ENCODE measurements at places on chromosomes 11 and 22.

DNA sequence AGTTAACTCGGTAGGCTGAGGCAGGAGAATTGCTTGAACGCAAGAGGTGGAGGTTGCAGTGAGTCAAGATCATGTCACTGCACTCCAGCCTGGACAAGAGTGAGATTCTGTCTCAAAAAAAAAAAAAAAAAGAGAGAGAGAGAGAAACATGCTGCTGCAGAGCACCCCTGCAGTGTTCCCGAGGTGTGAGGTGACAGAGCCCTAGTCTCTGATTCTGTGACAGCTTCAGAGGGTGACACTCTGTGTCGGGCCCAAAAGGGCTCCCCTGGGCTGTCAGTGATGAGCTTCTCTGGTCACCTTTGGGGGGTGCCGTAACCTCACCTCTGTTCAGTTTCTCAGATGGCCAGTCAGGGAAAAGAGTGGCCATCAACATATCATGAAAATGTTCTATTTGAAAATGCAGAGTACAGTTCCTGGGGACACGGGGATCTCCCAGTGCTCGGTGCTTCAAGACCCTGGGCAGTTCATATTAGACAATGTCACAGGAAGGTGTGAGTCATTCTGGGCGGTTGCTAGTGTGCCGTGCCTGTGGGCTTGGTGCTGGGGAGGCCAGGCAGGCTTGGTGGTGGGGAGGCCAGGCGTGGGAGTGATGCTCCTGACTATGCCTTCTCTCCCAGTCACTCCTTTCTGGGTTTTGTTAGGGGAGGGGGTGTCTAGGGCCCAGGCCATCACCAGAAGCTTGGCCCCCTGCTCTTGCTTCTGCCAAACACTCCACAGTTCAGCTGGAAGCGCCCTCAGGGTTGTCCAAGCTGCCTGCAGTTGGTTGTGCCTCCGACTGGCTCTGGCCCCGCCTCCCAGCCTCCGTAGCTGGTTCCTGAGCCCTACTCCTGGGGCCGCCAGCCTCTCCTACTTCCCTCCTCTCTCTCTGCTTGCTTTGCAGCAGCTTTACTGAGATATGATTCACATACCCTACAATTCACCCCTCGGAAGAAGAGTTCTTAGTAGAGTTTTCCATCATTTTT lies 52.5 kb upstream of the CLDN5 start:
- H3K4me3 ChIP-seq, result no peak overlapping the region
- DNase-seq, result no peak
- no peaks in the 10 kb centered on the region for H3K27me3 ChIP-seq
- H3K27ac ChIP-seq, result no peak overlapping the region

DNA sequence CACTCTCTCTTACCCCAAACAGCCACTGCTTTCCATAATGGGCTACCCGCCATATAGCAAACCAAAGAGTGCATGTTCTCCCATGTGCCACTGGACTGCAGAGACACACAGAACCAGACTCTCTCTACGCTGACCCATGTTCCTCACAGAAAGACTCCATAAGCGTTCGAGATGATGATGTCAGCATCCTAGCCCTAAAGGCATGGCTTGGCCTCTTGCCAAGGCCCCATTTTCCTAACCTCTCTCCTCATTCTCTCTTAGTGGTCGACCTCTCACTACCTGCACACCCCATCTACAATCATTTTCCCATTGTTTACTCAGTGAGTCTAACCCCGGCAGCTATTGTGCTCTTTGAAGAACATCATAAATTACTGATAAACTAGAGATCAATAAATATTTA lies 4.9 kb downstream of the NDUFC2 start:
- H3K4me1 ChIP-seq, result peaks cover 43% of the 10 kb centered on the region
- H3K36me3 ChIP-seq, result no peaks in the 10 kb centered on the region

DNA sequence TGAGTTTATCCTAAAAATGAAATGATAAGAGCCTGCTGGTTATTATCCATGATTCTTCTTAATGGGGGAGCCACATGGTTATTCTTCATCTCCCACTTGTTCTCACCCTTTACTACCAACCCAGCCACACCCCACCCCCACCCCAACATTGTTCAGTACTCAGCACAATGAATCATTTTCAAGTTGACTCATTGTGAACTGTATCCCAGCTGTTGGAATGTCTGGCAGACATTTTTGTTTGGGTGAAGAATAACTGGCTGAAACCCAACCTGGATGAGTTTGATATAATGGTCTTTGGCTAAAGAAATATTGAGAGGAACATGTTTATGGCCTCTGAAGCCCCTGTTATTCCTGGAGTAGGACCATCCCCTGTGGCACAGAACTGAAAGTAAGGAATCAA lies 136.2 kb downstream of the ELP4 start:
- no peaks in the 10 kb centered on the region for H3K27me3 ChIP-seq
- no peak overlapping the region for H3K4me3 ChIP-seq
- H3K36me3 ChIP-seq, result no peaks in the 10 kb centered on the region
- no peaks in the 10 kb centered on the region for H3K4me1 ChIP-seq
- no peak overlapping the region for H3K27ac ChIP-seq

GRCh38 chr11:94129512-94130297 lies 1.1 kb downstream of the PANX1 start:
- no peaks in the 10 kb centered on the region for H3K27me3 ChIP-seq
- DNase-seq, result peak; percentile 48
- peaks cover 12% of the 10 kb centered on the region for H3K4me1 ChIP-seq

DNA sequence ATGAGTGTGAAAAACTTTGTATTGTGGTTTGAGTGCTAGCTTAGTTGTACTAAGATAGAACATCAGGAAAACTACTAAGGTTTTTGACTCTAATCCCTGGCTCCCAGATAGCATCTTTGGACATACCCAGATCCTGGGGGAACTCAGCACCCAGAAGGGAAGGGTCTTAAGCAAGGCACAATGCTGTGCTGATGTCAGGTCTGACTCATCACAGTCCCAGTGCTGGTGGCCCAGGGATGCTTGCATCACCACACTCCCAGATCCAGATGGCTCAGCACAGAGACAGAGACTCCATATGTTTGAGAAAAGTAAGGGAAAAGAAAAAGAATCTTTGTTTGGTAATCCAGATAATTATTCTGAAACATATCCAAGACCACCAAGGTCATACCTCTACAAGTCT lies 18.3 kb upstream of the OR56A3 start:
- H3K27me3 ChIP-seq, result no peaks in the 10 kb centered on the region
- no peaks in the 10 kb centered on the region for H3K4me1 ChIP-seq
- no peak overlapping the region for H3K4me3 ChIP-seq
- no peaks in the 10 kb centered on the region for H3K36me3 ChIP-seq
- no peak overlapping the region for H3K27ac ChIP-seq
- no peak for DNase-seq

DNA sequence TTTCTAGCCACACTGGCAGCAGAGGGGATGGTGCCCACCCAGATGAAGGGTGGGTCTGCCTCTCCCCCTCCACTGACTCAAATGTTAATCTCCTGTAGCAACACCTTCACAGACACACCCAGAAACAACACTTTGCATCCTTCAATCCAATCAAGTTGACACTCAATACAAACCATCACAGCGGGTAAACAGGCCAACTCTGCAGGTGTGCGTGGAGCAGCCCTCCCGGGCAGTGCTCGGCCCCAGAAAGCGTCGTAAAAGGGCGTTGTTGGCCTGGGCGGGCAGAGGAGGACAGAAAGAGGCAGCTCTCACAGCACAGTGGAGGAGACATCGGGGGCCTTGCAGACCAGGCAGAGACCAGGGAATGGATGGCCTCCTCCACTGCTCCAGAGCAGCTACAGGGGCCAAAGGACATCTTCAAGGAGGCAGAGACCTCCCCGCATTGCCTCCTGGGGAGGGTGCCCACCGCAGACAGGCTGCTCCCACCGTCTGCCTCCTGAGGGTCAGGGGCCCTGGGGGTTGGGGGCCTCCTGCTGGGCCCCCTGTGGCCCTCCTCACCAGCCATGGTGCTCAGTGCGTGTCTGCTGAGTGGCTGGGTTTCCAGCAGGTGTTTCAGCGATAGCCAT lies 56.1 kb upstream of the FADD start:
- no peaks in the 10 kb centered on the region for H3K36me3 ChIP-seq
- no peaks in the 10 kb centered on the region for H3K4me1 ChIP-seq
- no peak overlapping the region for H3K4me3 ChIP-seq
- peaks cover 34% of the 10 kb centered on the region for H3K27me3 ChIP-seq
- H3K27ac ChIP-seq, result no peak overlapping the region

- H3K4me3 ChIP-seq, result no peak overlapping the region
- H3K4me1 ChIP-seq, result peaks cover 49% of the 10 kb centered on the region
- no peaks in the 10 kb centered on the region for H3K36me3 ChIP-seq
- H3K27me3 ChIP-seq, result no peaks in the 10 kb centered on the region
- no peak for DNase-seq
- H3K27ac ChIP-seq, result peak overlapping the region; percentile 73
Measured at GRCh38 chr11:12087075-12088004, 23.1 kb upstream of the MICAL2 start.

DNA sequence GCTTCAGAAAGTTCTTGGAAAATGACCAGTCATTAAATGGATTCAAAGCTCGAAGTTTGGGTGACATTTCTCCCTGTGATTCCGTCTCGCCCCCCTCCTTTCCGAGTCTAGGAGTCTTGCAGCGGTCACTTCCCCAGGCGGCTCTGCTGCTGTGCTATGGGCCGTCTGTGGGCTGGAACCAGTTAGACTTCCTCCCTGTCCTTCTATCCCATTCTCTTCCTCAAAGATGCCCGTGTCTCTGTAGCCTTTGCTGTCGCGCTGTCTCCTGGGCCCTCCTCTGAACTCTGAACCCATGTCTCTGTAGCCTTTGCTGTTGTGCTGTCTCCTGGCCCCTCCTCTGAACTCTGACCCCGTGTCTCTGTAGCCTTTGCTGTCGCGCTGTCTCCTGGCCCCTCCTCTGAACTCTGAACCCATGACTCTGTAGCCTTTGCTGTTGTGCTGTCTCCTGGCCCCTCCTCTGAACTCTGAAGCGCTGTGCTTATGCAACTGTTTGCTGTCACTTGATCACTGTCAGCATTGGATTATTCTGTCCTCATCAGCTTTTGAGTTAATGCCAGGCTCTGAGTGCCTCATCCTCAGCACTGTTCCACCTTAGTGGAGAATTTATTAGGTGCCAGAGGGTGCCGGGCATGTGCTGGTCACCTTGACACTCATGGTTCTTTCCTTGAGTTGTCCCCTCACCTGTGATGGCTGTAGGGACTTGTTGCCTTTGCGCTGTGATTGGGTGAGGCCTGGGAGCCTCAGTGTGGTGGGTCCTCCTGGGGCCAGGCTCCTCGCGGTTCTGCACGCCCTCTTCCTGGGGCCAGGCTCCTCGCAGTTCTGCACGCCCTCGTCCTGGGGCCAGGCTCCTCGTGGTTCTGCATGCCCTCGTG lies 173.3 kb downstream of the TBC1D22A start:
- peak overlapping the region; percentile 66 for H3K27ac ChIP-seq
- H3K4me3 ChIP-seq, result no peak overlapping the region
- no peak for DNase-seq
- peaks cover 27% of the 10 kb centered on the region for H3K4me1 ChIP-seq
- H3K36me3 ChIP-seq, result no peaks in the 10 kb centered on the region

DNA sequence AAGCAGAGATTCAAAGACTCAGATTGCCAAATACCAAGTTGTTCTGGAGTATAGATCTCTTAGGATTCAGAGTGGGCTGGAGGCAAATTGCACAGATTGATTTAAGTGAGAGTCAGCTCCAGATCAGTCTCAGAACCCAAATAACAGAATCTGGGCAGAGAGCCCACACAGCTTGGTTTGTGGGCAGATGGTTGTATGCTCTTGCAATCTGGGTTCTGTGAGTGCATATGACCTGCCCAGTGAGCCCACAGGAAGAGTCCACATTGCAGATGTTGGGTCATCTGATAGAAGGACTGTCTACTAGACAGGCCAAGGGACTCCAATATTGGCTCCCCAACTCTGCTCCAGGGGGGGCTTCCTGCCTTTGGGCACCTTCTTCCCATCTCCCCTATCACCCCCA lies 65.9 kb downstream of the ADAMTS15 start:
- H3K4me1 ChIP-seq, result no peaks in the 10 kb centered on the region
- H3K27me3 ChIP-seq, result no peaks in the 10 kb centered on the region
- H3K27ac ChIP-seq, result no peak overlapping the region
- H3K36me3 ChIP-seq, result no peaks in the 10 kb centered on the region

DNA sequence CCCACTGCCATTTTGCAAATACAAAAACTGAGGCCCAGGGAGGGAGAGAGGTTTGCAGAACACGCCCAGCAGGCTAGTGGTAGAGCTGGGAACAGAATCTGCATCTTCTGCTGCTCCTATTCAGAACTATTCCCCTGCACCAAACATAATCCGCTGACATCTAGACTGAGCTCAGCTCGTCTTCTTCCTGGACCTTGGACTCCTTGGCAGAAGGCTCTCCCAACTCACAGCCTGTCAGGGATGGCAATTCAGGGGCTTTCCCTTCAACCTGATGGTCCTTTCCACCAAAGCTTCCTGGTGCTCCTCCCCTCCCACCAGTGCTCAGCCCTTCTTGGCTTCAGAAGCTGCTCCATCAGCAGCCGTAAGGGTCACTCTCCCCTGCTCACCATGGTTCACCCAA lies 9.5 kb upstream of the NPAS4 start:
- no peak for DNase-seq
- no peak overlapping the region for H3K27ac ChIP-seq
- no peaks in the 10 kb centered on the region for H3K27me3 ChIP-seq
- no peak overlapping the region for H3K4me3 ChIP-seq
- no peaks in the 10 kb centered on the region for H3K36me3 ChIP-seq

- H3K36me3 ChIP-seq, result no peaks in the 10 kb centered on the region
- no peak overlapping the region for H3K27ac ChIP-seq
- DNase-seq, result no peak
- no peaks in the 10 kb centered on the region for H3K4me1 ChIP-seq
- H3K27me3 ChIP-seq, result no peaks in the 10 kb centered on the region
Measured at GRCh38 chr11:2041963-2042362, 44.3 kb upstream of the H19 start.

- H3K4me3 ChIP-seq, result peak overlapping the region; percentile 99
- H3K27ac ChIP-seq, result peak overlapping the region; percentile 94
- H3K36me3 ChIP-seq, result no peaks in the 10 kb centered on the region
Measured at GRCh38 chr11:61332281-61332796, 566 bp downstream of the DDB1 start.

GRCh38 chr11:62895501-62895900 lies 14.8 kb downstream of the SLC3A2 start:
- H3K27me3 ChIP-seq, result no peaks in the 10 kb centered on the region
- no peak for DNase-seq
- H3K4me3 ChIP-seq, result no peak overlapping the region
- no peaks in the 10 kb centered on the region for H3K36me3 ChIP-seq
- no peak overlapping the region for H3K27ac ChIP-seq

- no peak for DNase-seq
- H3K4me3 ChIP-seq, result no peak overlapping the region
- H3K27me3 ChIP-seq, result no peaks in the 10 kb centered on the region
- H3K36me3 ChIP-seq, result no peaks in the 10 kb centered on the region
Measured at GRCh38 chr11:30406978-30407762, 84.3 kb downstream of the ARL14EP start.

DNA sequence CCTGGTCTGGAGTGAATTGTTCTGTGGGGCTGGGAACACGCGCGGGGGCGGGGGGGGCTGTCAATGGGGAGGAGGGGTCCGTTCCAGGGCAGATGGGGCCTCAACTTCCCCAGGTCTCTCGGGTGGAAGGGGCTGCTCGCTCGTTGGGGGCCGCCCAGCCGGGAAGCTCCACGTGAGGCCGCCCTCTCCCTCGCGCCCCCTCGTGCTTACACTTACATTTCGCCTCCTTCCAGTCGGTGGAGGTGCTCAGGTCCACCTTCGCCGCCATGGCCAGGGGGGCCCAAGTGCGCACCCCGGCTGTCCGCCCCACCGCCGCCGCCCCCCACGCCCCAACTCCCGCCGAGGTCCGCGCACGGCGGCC lies 452 bp downstream of the MACROD1 start:
- peak overlapping the region; percentile 80 for H3K4me3 ChIP-seq
- H3K27ac ChIP-seq, result peak overlapping the region; percentile 47
- no peaks in the 10 kb centered on the region for H3K27me3 ChIP-seq
- H3K4me1 ChIP-seq, result peaks cover 21% of the 10 kb centered on the region
